Stimulated activated CD8-positive, alpha-beta memory T cell treated with anti-CD3 and anti-CD28 coated beads, Interleukin-7, amount 100 ng/mL, for 4 hours (primary cell): ENCODE measurements at places on chromosomes 11 and 22.

GRCh38 chr11:29612423-29612822, 404.4 kb downstream of the KCNA4 start:
- no peak for DNase-seq

- DNase-seq, result no peak
These were observed 73.3 kb downstream of the ETS1 start for GRCh38 chr11:128513915-128514681.

GRCh38 chr11:110565357-110566336, 135.9 kb downstream of the FDX1 start:
- DNase-seq, result no peak

GRCh38 chr11:59144096-59144495, 1.4 kb downstream of the FAM111A start:
- no peak for DNase-seq
